Bone marrow (tissue), 2 donors: ENCODE measurements at places on chromosomes 7 and 10.

DNA sequence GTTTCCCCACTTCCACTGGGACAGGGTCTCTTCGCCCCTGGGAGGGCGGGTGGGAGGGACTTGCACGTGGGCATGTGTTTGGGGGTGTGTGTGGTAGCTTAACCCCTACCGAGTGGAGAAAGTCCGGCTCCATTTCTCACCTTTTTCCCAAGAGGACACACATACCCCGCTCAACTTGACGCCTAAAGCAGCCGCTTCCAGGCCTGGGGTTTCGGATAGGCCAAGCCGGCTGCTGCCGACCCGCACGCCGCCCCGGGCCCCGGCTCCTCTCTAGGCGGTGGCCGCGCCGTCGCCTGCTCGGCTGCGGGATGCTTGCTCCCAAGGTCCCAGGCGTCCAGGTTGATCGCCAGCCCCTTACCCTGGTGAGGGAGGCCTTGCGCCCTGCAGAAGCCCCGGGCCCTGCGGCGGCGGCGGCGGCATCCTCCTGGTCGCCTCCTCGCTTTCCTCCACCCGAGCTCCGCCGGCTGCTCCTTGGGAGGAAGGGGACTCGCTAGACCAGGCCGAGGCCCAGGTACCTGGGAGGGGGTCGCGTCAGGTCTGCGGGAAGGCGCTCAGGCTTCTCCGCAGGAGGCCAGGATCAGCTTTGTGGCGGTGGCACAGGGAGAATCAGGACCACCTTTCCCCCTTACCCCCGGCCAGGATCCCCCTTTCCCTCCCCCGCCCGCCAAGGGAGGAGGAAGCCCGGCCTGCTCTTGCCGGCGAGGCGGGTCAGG is 3.2 kb upstream of the GATA3 start:
- no peak for DNase-seq

DNA sequence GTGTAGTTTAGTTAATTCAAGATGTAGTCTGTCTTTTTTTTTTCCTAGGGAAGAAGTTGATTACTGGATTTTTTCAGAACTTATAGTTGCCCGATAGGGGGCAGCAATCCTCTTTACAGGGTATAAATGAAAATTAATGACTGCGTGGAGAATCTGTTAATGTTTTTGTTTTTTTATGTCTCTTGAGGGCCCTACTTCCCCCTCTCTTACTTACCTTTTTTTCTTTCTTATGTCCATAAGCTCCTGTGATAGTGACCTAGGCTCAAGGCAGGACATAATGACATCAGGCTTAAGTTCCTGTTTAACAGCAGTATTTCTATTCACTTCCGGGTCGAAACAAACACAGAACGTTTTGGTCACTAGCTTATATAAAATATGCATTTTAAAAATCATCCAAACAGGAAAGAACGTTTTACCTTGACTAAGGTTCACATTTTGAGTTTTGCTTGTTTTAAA is 18.8 kb downstream of the CDC123 start:
- no peak for DNase-seq

DNA sequence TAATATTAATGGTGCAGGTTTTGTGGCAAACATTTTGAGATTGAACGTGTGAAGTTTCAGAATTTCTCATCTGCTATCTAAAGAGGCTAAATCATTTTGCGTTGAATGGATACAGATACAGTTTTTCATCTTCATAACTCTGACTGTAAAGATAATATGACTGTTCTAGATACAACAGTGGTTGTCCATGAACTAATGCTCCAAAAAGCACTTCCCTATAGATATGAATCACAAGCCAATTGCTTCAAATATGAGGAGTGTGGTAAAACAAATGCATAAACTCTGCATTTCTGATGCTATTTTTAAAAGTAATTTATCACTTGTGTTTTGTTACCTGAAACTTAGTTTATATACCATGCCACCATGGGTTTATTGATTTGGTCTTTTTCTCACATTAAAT is 750.1 kb downstream of the MAGI2 start:
- no peak for DNase-seq

- DNase-seq = no peak
Measured at GRCh38 chr10:3427347-3427746, 254.8 kb upstream of the PITRM1 start.

GRCh38 chr10:32169556-32169955 is 113.3 kb upstream of the KIF5B start:
- DNase-seq = no peak

- DNase-seq = no peak
Measured at GRCh38 chr7:154746571-154747360, 256.2 kb downstream of the PAXIP1 start.

DNA sequence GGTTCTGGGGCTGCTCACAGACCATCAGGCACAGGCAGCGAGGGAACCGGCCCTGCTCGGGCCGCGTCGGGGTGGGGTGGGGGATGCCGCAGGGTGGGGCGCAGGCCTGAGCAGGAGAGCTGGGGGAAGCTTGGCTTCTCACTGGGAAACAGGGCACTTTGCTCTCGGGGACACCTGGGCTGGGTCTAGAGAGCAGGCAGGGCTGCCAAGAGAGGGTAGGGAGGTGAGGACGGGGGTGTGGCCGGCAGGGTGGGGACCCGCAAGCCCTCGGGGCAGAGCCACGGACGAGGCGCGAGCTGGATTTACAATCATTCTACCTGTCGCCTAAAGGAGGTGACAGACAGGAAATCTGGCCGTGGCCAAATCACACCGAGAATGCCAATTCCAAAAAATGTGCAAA is 11.1 kb downstream of the INTS1 start:
- no peak for DNase-seq

DNA sequence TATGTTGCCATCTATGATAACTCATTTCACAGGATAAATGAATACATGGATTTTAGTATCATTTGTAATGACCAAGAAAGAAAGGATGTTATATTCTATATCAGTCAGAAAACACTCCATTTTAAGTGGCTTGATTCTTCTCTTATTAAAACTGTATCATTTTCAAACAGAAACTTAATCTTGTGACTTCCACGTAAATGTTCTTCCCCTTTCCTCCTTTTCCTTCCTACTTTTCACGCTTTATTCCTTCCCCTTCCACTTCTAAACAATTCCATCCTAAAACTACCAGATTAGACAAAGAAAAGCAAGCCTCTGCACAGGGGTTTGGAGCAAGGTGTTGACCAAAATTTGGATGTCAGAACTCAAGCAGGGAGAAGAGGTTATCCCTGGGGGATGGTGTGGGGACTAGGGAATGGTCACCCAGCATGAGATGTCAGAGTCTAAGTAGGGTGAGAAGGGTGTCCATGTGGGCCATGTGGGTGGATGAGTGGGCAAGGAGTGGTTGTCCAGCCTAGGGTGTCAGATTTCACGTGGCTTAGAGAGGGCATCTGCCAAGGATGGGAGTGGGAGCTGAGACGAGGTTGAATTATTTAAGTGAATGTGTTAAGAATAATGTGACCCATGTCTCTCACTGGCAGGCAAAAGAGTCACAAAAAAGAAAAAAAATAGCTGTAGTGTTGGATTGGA is 5.0 kb upstream of the GSAP start:
- DNase-seq = no peak

GRCh38 chr7:36683695-36684357 is 40.5 kb downstream of the AOAH start:
- DNase-seq = no peak

GRCh38 chr7:55534262-55534915 is 37.9 kb downstream of the VOPP1 start:
- DNase-seq = peak; percentile 65

GRCh38 chr10:91406322-91406721 is 3.8 kb upstream of the HECTD2 start:
- DNase-seq = no peak

GRCh38 chr7:117648203-117648866 is 168.5 kb downstream of the CFTR start:
- DNase-seq = no peak

DNA sequence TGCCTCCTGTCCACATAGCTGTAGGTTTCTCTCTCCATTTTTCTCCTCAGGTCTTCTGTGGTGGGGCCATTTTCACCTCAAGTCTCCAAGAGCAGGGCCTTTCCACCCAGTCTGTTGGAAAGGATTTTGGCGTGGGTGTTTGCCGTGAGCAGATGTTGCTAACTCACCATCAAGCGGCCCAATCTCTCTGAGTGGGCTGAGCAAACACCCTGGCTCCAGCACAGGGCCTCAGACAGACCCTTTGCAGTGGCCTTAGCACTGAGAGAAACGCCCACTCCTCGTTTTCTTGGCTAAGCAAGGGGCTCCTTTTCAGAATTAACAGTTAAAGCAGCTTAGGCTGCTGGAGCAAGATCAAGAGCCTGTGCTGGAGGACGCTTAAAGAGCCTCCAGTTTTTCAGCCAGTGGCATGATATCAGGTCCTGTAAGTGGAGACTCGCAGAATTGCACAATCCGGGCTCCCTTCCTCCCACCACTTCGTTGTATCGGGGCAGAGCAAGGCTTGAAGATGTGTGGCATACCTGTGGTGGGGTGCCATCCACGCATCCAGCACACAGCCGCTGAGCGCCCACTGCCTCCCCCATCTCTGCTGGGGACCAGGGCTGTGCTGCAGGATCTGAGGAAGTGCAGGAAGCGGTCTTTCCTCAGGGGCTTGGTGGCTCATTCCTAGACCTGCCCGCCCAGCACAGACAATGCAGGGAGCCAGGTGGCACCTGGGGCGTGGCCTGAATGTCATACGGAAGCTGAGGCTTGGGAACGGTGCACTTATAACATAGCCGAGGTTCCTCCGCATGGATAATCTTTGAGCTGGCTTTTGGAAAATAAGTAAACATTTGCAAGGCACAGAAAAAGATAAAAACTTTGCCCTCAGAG is 142.7 kb downstream of the ADARB2 start:
- no peak for DNase-seq

DNA sequence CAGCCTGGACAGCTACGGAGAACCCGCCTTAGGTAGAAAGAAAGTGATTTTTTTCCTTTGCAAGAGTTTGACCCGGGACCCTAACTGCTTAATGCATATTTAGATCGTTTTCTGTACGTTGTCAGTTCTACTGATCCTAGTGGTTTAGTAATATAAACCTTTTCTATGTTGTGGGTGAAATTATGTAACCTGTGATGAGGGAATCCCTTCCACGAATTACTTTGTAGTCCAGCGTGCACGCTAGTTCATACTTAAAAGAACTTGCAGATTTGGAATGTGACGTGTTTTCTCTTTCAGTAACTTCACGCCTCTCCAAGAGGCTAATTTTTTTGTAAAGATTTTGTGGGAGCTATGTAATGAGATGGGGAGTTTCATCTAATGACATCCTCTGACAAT is 705 bp downstream of the SLF2 start:
- no peak for DNase-seq

DNA sequence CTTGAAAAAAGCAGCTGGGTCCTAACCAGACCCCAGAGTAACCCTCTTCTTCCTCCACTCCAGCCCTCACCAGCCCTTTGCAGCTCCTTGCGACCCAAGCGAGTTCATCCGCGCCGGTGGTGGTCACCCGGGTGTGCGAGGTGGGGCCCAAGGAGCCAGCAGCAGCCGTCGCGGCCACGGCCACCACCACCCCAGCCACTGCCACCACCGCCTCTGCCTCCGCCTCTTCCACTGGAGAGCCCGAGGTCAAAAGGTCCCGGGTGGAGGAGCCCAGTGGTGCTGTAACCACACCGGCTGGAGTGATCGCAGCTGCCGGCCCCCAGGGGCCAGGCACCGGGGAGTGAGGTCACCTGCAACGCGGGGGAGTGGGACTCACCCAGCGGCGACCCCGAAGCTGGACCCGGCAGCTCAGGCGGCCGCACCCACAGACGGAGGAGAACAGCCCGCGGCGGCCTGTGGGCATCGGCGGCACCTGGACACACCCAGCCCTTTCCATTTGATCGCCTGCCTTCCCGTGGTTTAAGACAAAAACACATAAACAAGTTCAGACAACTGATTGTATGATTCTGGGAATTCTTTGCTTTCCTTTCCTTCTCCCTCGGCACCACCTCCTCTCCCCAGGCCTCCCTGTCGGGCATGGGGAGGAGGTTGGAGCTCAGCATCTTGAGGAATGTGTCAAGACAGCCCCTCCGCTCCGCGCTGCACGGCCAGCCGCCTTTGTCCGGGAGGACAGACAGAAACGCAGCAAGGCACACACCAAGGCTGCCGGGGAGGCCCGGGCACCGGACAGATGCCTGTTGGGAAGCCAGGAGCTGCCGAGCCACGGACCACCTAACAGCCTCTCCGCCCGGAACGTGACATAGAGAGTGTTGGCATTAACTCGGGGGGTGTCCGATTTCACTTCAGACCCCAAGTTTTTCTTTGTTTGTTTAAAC is 13.0 kb upstream of the AP5Z1 start:
- no peak for DNase-seq

DNA sequence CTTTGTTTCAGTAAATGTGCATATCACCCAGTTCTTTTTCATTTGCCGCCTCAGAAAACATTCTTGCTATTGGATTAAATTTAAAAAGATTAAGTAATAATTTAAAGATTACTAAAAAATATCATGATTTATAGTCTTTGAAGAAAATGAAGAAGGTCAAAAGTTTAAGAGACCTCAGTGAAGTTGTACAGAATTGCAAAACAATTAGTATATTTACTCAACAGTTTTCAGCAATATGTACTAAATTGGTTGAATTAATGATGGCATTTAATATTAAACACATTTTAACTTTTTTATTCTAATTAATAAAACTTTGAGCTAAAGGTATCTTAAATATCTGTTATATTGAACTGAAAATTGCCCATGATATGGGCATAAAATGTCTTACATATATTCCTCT is 49.9 kb upstream of the KLF6 start:
- no peak for DNase-seq

DNA sequence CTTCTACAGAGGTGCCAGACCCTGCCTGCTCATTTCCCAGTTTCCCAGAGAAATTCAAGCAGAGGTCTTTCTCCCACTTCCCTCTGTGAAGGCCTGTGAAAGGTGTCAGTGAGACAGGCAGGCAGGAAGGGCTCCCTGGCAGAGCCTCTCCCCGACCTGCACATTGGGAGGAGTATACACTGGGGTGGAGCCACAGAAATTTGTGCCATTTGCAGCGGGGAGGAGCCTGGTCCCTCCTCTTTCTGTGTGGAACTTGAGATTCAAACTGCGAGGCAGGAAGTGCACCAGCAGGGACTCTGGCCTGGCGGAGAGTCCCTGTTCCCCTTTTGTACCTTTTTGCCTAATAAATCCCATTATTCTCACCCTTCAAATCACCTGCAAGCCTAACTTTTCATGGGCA is 54.6 kb upstream of the OPN4 start:
- no peak for DNase-seq

DNA sequence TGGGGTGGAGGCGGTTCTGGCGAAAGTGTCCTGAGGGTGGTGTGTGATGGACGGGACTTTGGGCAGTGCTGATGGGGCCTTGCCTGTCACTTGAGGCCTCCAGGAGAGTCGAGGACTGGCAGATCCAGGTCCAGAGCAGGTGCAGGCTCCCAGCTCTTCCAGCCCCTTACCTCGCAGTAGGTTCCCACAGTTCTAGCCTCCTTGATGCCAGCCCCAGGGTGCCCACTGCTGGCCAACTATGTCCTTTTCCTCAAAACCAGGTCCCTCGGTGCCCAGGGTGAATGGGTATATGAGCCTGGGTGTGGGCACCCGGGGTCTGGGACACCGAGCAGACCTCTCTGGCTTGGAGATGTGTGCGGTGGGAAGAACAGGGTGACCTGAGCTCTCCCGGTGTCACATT is 8.3 kb downstream of the FAM20C start:
- DNase-seq = no peak

DNA sequence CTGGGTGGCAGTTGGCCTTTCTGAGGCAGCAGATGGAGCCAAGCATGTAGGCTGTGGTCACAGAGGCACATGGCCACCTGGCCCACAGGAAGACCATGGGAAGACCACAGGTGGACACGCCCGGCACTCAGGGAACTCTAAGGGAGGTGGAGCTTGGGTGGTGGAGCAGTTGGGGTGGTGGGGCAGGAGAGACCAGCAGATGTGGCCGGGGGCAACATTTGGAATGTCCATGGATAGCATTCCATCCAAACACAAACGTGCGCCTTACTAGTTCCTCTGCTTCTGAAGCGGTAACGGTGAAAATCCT is 290.9 kb downstream of the PTPRN2 start:
- DNase-seq = no peak

- DNase-seq = no peak
Measured at GRCh38 chr7:2993868-2994267, 49.8 kb downstream of the CARD11 start.
